Thyroid gland (tissue), 4 donors: ENCODE measurements at places on chromosomes 2 and 18. TPM values are rescaled to one million over a fixed set of nuclear protein-coding genes. Genes with fewer than 3 reads are reported as not detected.

- H3K4me1 ChIP-seq: no peaks in the 10 kb centered on the region
- DNase-seq: peak; percentile 58
Measured at GRCh38 chr2:200300638-200301314, 5.7 kb upstream of the SPATS2L start.

GRCh38 chr2:12295856-12296519 lies 420.7 kb upstream of the TRIB2 start:
- DNase-seq: no peak
- no peaks in the 10 kb centered on the region for H3K4me1 ChIP-seq
- no peaks in the 10 kb centered on the region for H3K27me3 ChIP-seq
- no peak overlapping the region for H3K4me3 ChIP-seq

- no peaks in the 10 kb centered on the region for H3K27me3 ChIP-seq
- no peak overlapping the region for H3K4me3 ChIP-seq
- no peak overlapping the region for H3K27ac ChIP-seq
- DNase-seq: no peak
- H3K36me3 ChIP-seq: no peaks in the 10 kb centered on the region
Measured at GRCh38 chr18:30713299-30713698, 329.2 kb downstream of the DSC3 start.

DNA sequence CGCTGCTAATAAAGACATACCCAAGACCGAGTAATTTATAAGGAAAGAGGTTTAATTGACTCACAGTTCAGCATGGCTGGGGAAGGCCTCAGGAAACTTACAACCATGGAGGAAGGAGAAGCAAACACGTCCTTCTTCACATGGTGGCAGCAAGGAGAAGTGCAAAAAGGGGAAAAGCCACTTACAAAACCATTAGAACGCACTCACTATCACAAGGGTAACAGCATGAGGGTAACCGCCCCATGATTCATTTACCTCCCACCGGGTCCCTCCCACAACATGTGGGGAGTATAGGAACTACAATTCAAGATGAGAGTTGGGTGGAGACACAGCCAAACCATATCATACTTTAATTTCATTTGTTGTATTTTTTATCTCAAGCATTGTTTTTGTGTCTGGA lies 67.5 kb downstream of the ATP9B start:
- no peak overlapping the region for H3K27ac ChIP-seq
- no peaks in the 10 kb centered on the region for H3K27me3 ChIP-seq
- DNase-seq: no peak
- no peaks in the 10 kb centered on the region for H3K36me3 ChIP-seq
- H3K4me3 ChIP-seq: no peak overlapping the region

DNA sequence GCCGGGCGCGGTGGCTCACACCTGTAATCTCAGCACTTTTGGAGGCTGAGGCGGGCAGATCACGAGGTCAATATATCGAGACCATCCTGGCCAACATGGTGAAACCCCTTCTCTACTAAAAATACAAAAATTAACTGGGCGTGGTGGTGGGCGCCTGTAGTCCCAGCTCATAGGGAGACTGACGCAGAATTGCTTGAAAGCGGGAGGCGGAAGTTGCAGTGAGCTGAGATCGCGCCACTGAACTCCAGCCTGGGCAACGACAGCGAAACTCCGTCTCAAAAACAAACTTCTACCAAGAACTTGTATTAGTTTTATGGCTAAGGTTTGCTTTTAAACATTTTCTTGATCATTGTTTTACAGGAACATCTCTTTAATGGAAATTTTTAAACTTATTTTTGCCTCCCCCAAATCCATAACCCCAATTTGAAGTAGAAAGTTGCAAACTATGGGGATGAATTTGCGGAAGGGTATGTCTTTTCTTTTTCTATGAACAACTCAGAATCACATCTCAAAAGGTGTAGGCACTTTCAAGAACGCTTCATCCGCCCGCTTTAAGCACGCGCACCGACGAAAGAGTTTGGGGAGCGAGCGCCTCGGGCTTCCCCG lies 46.8 kb upstream of the PTMA start:
- H3K4me1 ChIP-seq: peaks cover 23% of the 10 kb centered on the region
- peak overlapping the region; percentile 93 for H3K27ac ChIP-seq
- no peak for DNase-seq

- peaks cover 11% of the 10 kb centered on the region for H3K4me1 ChIP-seq
- no peaks in the 10 kb centered on the region for H3K36me3 ChIP-seq
- no peak overlapping the region for H3K27ac ChIP-seq
- no peaks in the 10 kb centered on the region for H3K27me3 ChIP-seq
Measured at GRCh38 chr2:191151331-191151730, 537 bp upstream of the STAT4 start.

GRCh38 chr18:49625021-49625691 lies 63.3 kb downstream of the LIPG start:
- no peak overlapping the region for H3K4me3 ChIP-seq
- peak overlapping the region; percentile 74 for H3K27ac ChIP-seq
- H3K27me3 ChIP-seq: no peaks in the 10 kb centered on the region
- no peaks in the 10 kb centered on the region for H3K36me3 ChIP-seq
- H3K4me1 ChIP-seq: peaks cover 54% of the 10 kb centered on the region
- peak; percentile 57 for DNase-seq

DNA sequence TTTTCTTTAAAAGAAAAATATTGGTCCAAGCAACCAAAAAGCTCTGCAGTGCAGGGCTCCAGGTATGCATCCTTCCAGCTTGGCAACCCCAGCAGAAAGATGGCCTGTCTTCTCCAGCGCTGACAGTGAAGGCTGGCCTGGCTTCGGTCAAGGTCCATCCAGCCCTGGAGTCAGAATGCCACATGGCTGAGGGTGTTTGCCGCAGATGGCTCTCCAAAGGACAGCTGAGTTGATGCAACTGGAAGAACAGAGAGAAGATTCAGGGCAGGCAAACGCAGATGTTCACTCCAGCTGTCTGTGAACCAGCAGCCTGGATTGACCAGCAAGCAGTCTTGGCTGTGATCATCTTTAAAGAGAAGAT lies 51.4 kb downstream of the MARCO start:
- H3K27ac ChIP-seq: no peak overlapping the region
- H3K27me3 ChIP-seq: no peaks in the 10 kb centered on the region
- H3K4me1 ChIP-seq: no peaks in the 10 kb centered on the region
- no peak for DNase-seq
- no peak overlapping the region for H3K4me3 ChIP-seq
- H3K36me3 ChIP-seq: no peaks in the 10 kb centered on the region

DNA sequence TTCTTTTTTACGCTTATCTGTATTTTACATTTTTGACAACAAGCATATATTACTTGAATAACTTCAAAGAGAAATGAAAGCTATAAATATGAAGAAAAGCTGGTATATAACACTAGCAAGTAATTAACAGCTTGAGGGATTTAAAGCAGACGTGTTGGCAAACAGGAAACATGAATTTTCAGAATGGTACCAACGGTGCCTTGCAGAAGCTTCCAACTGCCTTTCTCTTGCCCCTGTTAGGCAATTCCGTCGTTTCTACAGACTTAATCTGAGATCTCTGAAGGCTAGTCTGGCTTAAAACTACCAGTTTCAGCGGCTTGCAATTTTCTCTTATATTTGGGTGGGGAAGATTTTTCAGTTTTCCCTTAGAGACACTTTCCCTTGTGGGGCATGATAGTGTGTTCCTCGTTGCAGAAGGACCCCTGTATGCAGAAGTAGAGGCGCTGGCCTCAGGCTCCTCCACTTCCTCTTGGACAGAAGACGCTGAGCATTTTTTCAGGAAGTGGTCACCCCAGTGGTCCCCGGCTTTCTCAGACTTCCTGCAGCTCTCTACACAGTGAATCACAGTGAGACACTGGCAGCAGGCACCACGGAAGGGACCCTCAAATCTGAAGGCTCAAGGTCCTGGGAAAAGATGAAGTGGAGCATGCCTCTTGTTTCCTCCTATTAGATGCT lies 56.2 kb upstream of the SLC16A14 start:
- H3K4me3 ChIP-seq: no peak overlapping the region
- no peaks in the 10 kb centered on the region for H3K4me1 ChIP-seq
- DNase-seq: peak; percentile 4
- no peak overlapping the region for H3K27ac ChIP-seq

GRCh38 chr2:216678813-216679657 lies 16.3 kb downstream of the IGFBP5 start:
- no peak overlapping the region for H3K27ac ChIP-seq
- no peak overlapping the region for H3K4me3 ChIP-seq
- H3K36me3 ChIP-seq: peaks cover 65% of the 10 kb centered on the region

- no peak overlapping the region for H3K4me3 ChIP-seq
- H3K36me3 ChIP-seq: no peaks in the 10 kb centered on the region
- no peaks in the 10 kb centered on the region for H3K4me1 ChIP-seq
- DNase-seq: no peak
- no peak overlapping the region for H3K27ac ChIP-seq
Measured at GRCh38 chr2:55399815-55400214, 19.8 kb downstream of the CCDC88A start.

GRCh38 chr2:54983345-54984220 lies 66.7 kb downstream of the RTN4 start:
- H3K4me1 ChIP-seq: peaks cover 31% of the 10 kb centered on the region
- no peak overlapping the region for H3K27ac ChIP-seq
- no peaks in the 10 kb centered on the region for H3K36me3 ChIP-seq
- H3K4me3 ChIP-seq: no peak overlapping the region
- no peaks in the 10 kb centered on the region for H3K27me3 ChIP-seq
- no peak for DNase-seq

DNA sequence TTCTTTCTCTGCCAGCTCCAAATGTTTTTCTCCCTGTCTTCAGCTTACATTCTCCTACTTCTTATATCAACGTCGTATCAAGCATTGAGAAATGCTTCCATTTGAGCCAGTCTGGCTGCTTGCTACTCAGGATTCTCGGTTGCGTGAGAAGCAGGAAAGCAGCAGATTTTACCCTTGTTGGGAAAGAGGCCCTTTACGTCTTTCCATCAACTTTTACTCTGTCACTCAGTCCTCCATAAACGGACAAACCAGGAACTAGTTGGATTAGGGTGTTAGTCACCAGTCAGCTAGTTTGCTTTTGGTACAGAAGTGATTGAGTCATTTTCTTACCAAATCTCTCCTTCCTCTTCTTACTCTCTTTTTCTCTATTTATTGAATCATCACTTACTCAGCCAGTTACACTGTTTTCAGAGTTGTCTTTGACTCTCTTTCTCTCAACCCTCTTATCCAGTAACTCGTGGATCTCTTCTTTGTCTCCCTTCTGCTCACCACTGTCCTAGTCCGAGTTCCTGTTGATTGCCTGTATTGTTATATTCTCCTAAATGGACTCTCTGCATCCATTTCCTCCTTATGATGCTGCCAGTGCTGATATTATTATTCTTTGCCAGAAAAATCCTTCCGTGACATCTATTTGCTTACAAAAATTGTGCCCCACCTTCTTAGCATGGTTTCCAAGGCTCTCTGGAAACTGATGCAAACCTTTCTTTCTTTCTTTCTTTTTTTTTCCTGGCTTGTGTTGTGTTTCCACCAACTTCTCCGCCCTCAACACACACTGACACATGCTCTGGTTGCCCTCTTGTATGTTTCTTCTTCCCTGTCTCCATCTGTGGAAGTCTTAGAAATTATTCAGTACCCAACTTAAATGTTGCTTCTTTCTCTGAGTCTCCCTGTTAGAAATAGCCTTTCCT lies 61.5 kb downstream of the VRK2 start:
- no peaks in the 10 kb centered on the region for H3K4me1 ChIP-seq
- DNase-seq: no peak
- no peak overlapping the region for H3K27ac ChIP-seq
- H3K36me3 ChIP-seq: no peaks in the 10 kb centered on the region
- H3K4me3 ChIP-seq: no peak overlapping the region

DNA sequence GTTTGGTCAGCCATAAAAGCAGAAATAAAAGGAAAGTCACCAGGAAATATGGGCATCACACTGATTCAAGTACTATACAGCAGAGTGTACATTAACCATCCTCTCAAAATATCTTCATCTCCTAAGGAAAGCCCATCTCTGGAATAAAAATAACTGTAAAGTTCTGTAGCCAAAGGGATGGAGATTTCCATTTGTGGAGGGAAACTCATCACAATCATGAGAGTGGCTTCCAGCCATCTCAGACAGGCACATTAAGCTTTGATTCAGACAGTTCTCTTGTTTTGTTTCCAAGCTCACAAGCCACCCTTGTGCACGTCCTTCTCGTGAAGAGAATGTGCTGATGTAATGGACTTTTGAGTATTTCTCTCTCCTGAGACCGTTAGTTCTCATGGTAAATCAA lies 695.5 kb downstream of the LRRTM4 start:
- H3K36me3 ChIP-seq: no peaks in the 10 kb centered on the region
- no peak for DNase-seq
- H3K27me3 ChIP-seq: no peaks in the 10 kb centered on the region
- H3K4me3 ChIP-seq: no peak overlapping the region

DNA sequence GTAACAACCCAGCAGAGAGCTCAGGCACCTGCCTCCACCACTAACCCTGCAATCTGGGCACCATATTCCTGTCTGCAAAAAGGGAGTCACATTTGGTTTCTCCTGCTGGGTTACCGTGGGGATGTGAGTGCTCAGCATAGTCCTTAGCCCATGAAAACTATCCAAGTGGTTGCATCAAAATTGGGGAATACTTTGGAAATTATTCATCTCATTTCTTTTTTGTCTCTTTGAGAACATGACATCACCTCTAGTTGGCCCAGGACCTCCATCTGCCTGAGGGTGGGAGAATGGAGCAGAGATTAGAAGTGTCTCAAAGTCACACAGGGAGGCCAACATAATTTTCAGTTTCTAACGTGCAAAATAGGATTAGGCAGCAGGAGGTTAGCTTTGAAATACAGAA lies 19.3 kb upstream of the SPP2 start:
- H3K4me3 ChIP-seq: no peak overlapping the region
- no peaks in the 10 kb centered on the region for H3K4me1 ChIP-seq
- H3K27ac ChIP-seq: no peak overlapping the region
- no peaks in the 10 kb centered on the region for H3K36me3 ChIP-seq

DNA sequence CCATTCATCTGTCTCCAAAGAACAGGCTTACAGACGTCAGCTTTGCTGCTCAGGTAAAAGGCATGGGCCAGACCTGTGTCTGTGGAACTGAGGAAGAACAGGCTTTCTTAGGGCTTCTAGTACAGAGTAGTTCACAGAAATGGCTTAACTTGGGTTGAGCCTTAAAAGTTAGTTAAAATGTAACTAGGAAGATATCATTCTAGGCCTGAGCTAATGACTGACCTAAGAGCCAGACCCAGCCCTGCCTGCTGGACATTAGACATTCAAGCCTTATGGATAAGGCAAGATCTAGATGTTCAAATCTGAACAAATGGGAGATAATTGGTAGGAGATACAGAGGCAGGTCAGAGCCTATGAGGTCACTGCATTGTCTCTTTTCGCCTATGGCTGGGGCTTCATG lies 73.9 kb upstream of the SLC14A2 start:
- H3K27me3 ChIP-seq: no peaks in the 10 kb centered on the region
- no peak overlapping the region for H3K4me3 ChIP-seq
- no peak overlapping the region for H3K27ac ChIP-seq
- H3K4me1 ChIP-seq: no peaks in the 10 kb centered on the region
- no peaks in the 10 kb centered on the region for H3K36me3 ChIP-seq
- no peak for DNase-seq

GRCh38 chr2:165280356-165280755 lies 41.1 kb downstream of the SCN2A start:
- peaks cover 8% of the 10 kb centered on the region for H3K4me1 ChIP-seq
- H3K27me3 ChIP-seq: no peaks in the 10 kb centered on the region
- no peak overlapping the region for H3K27ac ChIP-seq
- no peaks in the 10 kb centered on the region for H3K36me3 ChIP-seq
- DNase-seq: no peak

- no peak for DNase-seq
- H3K27ac ChIP-seq: no peak within 1 kb of the TSS
- no peak within 1 kb of the TSS for H3K4me3 ChIP-seq
- peaks cover 17% of the 10 kb centered on the region for H3K4me1 ChIP-seq
- H3K27me3 ChIP-seq: peaks cover 3% of the 10 kb centered on the region
- H3K36me3 ChIP-seq: no peaks in the 10 kb centered on the region
Measured at GRCh38 chr2:96505231-96505889, at the start of gene NEURL3. NEURL3 (minus strand) TSS chr2:96505357; CDS start chr2:96505286, 71 bp downstream.

The HAUS1 gene
- 17.9 TPM for total RNA-seq

The RIT2 gene
- total RNA-seq: not detected

The AKAIN1 gene
- not detected for total RNA-seq

The POMC gene
- total RNA-seq: 9.9 TPM
